Type B pancreatic cell (in vitro differentiated cells): ENCODE measurements at places on chromosomes 3 and 15.

DNA sequence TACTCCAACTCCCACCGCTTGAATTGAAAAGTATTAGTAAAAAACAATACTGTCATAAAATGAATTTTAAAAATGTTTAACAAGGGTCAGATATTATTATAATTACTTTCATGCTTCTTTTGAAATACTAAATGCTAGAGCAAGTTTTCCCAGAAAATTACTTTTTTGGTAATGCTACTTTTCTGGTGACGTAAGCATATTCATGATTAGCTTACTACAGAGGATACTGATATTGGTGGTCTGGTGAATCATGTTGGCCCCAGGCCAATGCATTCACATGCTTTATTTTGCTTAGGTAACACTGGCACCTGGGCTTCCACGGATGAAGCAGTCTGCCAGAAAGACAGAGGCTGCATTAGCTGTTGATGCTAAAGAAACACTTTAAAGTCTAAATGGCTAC lies 12.4 kb downstream of the SPATA16 start:
- DNase-seq, result no peak

DNA sequence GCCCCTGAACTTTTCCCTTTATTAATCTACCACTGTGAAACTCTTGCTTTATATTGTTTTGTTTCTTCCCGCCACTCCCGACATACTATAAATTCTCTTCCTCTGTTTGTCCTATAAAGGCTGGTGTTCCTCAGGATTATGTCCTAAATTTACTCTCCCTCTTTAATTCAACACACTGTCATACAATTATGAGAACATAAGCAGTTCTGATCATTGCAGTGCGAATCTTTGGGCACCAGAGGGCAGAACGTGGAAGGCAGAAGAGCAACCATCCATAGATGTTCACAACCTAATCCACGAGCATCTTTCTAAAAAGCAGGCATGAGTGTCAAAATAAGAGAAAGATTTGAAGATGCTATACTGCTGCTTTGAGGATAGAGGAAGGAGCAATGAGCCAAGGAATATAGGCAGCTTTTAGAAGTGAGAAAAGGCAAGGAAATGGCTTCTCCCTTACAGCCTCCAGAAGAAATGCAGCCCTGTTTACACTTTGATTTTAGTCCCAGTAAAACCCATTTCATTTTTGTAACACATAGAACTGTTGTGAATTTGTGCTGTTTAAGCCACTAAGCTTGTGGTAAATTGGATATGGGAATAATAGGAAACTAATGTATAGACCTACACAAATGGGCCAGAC lies 179.4 kb downstream of the GBE1 start:
- no peak for DNase-seq

DNA sequence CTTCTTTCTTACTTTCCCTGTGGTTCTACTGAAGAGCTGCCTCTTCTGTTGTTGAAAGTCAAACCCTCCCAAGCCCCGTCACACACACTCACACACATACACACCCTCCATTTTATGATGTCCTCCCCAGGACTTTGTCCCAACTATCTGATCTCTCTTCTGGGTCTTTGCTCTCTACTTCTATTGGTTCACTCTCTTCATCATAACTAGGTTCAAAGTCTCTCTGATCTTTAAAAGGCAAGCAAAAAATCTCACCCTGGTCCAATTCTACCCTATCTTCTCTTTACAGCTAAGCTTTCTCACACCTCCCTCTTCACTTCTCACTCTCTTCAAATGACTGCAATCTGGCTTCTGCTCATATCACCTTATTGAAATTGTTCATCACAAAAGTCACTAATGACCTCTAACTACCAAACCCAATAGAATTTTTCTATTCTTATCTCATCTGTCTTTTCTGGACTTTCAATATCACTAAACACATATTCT lies 34.8 kb downstream of the LRRFIP2 start:
- no peak for DNase-seq

GRCh38 chr15:99726333-99726732 lies 6.9 kb downstream of the LYSMD4 start:
- DNase-seq, result no peak

DNA sequence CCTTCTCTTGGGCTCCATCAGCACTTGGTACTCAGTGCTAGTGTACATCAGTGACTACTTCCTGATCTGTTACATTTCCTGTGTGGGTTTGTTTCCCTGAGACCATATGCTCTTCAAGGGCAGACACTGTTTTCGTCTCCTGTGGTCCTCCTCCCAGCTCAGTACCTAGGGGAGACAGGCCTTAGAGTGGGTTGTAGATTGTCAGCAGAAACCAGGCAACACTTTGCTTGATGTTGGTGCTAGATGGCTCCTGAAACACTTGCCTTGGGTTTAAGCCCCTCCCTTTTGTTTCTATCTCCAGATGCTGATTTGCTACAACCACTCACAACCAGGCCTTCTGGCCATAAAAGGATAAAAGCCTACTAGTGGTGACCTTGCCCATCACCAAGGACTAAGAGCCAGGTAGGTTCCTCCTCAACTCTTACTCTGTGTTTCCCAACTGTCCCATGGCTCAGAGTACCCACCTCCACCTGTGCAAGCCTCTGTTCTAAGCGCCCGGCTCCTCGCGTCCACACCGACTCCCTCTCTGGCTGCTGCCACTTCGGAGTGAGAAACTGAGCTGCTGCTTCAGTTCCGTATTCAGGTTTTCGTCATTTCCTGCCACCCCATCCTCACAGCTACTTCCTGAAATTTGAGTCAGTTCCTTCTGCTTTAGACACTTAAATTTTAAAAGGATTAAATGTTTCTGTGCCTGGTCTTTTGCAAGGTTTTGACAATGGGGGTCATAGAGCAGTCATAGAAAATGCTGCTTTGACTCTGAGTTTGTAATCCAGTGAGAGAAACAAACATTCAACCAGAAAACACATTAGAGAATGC lies at the start of gene HCLS1:
Gene HCLS1, minus strand, starts transcription at position 548 of the 816 bp plus-strand sequence. CDS start 2,556 bp downstream, outside the sequence.
- DNase-seq, result no peak

DNA sequence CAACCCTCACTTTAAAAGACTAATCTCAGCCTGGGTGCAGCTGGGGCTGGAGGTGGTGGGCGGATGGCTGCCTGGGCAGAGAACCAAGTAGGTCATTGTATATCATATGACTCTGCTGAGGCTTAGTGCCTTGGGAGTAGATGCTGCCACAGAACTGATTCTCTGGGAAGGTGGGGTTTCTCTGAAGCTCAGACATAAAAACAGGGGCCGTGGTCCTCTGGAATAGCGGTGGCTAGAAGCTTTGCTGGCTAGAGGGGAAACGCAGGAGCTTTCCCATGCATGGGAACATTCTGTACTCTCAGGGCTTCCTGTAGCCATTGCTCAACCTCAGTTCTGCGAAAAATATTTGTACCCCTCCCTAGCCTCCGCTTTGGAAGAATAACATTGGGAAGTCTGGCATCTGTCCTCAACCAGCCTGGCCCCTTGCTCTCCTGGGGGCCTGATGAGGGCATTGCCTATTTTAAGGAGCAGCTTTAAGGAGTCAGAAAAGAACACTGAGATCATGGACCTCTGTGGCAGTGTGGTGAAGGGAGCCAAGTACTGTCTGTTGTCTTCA lies 14.7 kb downstream of the TIMP4 start:
- no peak for DNase-seq

DNA sequence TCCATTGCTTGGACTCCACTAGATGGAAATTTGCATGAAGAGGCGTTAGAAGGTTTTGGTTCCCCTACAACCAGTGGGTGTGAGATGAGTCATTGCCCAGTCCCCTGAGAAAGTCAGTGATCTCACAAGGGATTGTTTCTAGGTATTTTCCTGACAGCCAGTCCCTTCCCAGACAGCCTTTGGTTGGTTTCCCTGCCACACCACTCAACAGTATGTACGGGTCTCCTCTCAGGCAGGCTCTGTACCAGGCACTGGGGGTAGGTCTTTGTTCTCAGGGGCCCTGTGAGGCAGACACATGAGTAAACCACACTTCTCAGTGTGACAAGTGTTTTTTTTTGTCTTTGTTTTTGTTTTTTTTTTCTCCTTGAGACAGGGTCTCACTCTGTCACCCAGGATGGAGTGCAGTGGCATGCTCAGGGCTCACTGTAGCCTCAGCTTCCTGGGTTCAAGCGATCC lies 4.0 kb downstream of the LAMP3 start:
- no peak for DNase-seq

GRCh38 chr3:45838466-45838865 lies 3.5 kb downstream of the LZTFL1 start:
- no peak for DNase-seq

- no peak for DNase-seq
These were observed 87.4 kb upstream of the ARHGEF3 start for GRCh38 chr3:56889131-56889530.

GRCh38 chr3:105997800-105998526 lies 129.2 kb upstream of the CBLB start:
- DNase-seq, result no peak

DNA sequence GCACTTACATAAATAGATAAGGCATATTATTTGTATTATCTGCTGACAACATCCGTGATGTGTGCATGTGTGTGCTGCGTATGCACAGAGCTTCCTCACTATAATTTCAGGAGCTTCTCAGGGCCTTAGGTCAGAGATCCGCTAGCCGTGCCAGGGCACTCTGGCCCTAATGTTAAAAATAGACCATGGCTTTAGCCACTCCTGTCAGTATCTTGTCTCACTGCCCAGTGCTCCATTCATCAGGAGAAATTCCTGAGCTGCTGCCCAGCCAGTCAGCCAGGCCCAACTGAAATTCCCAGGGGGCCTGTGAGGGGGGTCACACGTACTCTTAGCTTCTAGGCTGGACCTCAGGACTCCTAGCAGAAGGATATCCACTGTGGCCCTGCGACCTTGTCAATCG lies 70.0 kb upstream of the ABHD2 start:
- DNase-seq, result no peak

DNA sequence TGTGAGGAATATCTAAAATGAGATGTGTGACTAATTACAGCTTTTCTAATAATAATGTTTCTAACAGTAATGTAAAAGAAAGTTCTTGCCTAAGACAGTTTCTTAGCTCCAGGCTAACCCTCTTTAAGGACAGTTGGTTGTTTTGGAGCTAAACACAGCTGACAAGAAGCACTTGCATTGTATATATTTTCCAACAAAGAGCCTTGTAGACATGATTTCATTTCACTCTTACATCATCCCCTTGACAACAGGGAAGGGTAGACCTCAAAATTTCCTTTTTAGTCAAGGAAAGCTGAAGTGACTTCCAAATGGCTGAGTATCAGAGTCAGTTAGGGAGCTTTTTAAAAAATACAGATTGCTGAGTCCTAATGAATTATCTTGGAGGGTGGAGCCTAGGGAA lies 4.1 kb downstream of the ARID3B start:
- no peak for DNase-seq

- DNase-seq, result no peak
These were observed 13.0 kb downstream of the MEF2A start for GRCh38 chr15:99578809-99579208.

- DNase-seq, result no peak
These were observed 173.3 kb downstream of the RBMS3 start for GRCh38 chr3:29454161-29454611.

GRCh38 chr3:62003835-62004234 lies 369.5 kb downstream of the FEZF2 start:
- no peak for DNase-seq

- no peak for DNase-seq
These were observed 876.7 kb downstream of the NAALADL2 start for GRCh38 chr3:175735866-175736265.

- no peak for DNase-seq
These were observed 30.3 kb downstream of the CYP11A1 start for GRCh38 chr15:74337146-74337545.

DNA sequence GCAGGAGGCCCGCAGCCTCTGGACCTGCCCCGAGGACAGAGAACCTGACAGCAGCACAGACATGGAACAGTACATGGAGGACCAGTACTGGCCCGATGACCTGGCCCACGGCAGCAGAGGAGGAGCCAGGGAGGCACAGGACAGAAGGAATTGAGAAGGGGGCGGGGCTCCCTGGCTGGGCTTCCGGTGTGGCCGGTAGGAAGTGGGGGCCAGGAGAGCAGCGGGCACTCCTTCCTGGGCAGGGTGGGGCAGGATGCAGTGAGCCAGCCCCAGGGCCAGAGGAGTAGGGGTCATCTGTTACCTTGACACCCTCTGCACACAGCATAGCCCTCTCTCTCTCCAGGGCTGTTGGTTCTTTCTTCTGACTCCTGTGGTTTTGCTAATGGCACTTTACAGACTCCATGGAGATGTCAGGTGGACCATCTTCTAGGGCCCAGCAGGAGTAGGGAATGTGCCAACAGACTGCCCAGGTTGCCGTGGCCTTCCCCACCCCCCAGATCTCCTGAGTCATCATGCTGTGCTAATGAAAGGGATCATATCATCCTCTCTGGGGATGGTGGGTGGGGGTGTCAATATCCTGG lies 8.6 kb upstream of the ISG20 start:
- no peak for DNase-seq

DNA sequence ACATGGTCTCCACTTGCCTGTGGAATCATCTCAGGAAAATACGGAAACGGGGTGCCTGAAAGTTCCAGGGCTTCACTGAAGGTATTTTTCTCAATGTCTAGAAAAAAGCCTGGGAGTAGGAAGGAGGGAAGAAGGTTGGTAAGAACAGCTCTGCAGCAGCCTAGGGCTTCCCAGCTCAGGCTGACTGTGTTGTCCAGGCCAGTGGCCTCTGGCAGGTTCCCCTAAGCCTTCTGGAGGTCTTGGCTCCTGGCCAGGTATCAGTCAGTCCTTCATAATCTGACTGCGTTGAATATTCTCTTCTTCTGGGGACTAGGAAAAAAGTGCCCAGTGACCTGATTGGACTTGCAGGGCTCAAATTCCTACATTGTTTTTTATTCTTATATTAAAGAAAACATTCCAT lies 38.6 kb downstream of the SSR3 start:
- no peak for DNase-seq

DNA sequence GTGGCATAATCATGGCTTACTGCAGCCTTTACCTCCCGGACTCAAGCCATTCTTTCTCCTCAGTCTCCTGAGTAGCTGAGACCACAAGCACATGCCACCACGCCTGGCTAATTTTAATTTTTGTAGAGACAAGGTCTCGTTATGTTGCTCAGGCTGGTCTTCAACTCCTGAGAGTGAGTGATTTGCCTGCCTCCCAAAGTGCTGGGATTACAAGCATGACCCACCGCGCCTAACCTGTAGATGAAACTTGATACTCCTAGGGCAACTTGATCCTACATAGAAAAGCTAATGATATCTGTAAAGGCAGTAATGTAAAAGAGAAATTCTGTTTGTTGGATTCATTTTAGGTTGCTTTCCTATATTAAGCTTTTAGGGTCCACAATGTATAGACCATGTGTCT lies 391.9 kb upstream of the THRB start:
- no peak for DNase-seq

DNA sequence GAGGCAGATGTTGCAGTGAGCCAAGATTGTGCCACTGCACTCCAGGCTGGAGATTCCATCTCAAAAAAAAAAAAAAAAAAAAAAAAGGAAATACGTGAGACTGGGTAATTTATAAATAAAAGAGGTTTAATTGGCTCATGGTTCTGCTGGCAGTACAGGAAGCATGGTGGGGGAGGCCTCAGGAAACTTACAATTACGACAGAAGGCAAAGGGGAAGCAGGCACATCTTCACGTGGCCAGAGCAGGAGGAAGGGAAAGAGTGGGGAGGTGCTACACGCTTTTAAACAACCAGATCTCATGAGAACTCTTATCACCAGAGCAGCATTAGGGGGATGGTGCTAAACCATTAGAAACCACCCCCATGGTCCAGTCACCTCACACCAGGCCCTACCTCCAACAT lies 138.2 kb upstream of the IL12A start:
- DNase-seq, result no peak
